Panc1 (cell line): ENCODE measurements at places on chromosomes 5 and 9.
A peak's percentile ranks its signal among the peaks of the same experiment; 100 is the strongest.

GRCh38 chr9:114450833-114451706, 54.2 kb downstream of the WHRN start:
- DNase-seq, result no peak

DNA sequence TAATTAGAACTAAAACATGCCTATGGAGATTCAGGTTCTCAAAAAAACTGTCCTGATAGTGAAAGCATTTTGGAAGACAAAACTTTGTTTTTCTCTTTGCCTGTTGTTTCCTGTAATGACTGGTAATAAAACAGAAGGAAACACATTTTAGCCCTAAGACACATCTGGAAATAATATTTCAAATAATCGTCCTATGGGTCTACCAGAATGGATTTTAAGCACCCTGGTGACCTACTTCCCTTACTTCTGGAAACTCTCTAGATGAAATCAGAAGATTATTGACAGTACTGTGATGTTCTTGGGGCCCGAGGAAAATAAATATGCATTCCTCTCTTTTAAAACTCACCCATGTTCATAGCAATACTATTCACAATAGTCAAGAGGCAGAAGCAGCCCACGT, 110.1 kb upstream of the TLE4 start:
- no peak for DNase-seq

- peak; percentile 47 for DNase-seq
Observed at GRCh38 chr5:178145965-178146820, 7.5 kb downstream of the NHP2 start.

- DNase-seq, result no peak
Observed at GRCh38 chr5:80125962-80126480, 90.9 kb downstream of the THBS4 start.

DNA sequence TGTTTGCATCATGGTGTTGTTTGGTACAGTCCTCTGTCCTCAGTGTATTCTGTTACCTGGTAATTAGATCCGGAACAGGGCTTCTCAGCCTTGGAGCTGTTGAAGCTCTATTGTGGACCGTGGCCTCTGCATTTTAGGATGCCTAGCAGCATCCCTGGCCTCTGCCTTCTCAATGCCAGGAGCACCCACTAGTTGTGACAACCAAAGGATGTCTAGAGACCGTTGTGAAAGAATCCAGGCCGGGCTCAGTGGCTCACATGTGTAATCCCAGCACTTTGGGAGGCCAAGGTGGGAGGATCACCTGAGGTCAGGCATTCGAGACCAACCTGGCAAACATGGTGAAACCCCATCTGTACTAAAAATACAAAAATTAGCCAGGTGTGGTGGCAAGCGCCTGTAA, 159.6 kb downstream of the CACNA1B start:
- DNase-seq, result no peak

DNA sequence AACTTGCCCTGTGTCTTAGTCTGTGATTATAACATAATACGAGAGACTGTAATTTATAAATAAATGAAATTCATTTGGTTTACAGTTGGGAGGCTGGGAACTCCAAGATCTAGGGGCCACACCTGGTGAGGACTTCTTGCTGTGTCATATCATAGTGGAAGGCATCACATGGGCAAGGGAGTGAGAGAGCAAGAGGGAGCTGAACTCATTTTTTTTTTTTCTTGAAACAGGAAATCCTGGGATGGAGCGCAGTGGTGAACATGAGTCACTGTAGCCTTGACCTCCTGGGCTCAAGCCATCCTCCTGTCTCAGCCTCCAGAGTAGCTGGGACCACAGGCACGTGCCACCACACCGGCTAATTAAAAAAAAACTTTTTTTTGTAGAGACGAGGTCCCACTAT, 7.2 kb downstream of the MLANA start:
- no peak for DNase-seq

DNA sequence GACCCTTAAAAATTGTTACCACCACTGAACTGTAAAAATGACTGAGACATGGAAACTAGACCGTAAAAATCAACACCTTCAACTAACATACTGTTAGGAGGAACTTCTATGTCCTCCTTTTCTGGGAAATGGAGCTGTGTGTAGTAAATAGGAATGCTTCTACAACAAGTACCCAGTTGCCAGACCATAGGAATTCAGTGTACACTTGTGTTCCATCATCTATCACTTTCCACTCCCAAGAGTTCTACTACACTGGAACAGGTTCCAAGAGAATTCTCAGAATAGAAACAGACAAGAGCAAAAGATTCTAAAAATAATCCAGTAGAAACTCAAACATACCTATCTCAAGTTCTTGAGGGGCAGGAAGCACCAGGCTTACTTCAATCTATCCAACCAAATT, 23.6 kb downstream of the UBAP2 start:
- no peak for DNase-seq

GRCh38 chr9:110615498-110615897, 36.0 kb upstream of the SVEP1 start:
- no peak for DNase-seq

DNA sequence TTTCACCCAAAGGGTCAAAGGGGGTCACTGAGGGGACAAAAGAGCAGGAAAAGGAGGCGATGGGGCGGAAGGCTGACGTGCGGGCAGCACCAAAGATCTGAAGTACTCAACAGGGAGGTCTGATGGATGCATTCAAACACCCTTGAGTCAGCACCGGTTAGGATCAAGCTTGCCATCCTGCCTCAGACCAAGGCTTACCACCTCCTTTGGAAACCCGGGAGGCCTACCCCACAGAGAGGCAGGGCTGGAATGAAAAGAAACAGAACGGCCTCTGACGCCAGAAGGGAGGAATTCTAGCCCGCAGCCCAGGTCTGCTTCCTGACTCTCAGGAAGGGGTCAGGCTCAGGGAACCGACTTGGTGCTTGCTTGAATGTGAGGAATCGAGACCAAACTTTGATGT, 125.6 kb downstream of the PAPPA start:
- no peak for DNase-seq

GRCh38 chr5:37667846-37668245, 172.0 kb downstream of the GDNF start:
- peak; percentile 41 for DNase-seq

- no peak for DNase-seq
Observed at GRCh38 chr5:154943527-154943926, 2.7 kb downstream of the MRPL22 start.

DNA sequence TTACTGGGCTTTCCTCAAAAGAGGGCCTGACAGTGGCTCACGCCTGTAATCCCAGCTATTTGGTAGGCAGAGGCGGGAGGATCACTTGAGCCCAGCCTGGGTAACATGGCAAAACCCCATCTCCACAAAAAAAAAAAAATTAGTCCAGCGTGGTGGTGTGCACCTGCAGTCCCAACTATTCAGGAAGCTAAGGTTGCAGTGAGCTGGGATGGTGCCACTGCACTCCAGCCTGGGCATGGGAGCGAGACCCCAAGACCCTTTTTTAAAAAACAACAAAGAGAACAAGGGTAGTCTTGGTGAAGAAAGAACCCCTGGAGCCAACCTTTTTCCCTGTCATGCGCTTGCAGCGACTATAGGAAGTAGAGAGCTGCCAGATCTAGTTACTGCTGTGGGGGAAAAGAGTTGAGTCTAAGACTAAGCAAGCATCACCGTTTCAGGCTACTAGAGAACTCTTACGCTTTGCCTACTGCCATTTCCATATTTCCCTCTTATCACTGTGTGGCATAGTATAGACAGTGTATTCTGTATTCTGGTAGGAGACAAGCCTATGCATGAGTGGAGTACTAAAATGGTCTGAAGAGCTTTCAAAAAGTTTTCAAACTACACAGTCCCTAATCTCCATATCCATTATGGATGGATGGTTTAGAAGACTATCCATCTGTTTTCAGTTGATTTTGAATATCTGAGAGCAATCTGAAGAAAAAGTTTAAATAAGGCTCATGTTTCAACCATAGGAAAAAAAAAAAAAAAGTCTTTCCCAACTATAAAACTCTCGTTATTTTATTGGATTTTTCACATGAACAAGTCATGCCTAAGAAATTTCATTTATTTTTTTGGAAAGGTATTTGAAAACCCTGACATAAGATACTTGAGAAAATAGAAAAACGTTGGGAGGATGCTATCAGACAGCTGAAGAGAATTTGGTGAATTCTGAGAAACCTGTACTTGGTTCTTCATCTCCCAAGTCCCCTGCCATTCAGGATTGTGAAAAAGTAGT, 2.6 kb downstream of the C9orf40 start:
- no peak for DNase-seq

GRCh38 chr5:126656401-126657007, 55.8 kb downstream of the PHAX start:
- no peak for DNase-seq

DNA sequence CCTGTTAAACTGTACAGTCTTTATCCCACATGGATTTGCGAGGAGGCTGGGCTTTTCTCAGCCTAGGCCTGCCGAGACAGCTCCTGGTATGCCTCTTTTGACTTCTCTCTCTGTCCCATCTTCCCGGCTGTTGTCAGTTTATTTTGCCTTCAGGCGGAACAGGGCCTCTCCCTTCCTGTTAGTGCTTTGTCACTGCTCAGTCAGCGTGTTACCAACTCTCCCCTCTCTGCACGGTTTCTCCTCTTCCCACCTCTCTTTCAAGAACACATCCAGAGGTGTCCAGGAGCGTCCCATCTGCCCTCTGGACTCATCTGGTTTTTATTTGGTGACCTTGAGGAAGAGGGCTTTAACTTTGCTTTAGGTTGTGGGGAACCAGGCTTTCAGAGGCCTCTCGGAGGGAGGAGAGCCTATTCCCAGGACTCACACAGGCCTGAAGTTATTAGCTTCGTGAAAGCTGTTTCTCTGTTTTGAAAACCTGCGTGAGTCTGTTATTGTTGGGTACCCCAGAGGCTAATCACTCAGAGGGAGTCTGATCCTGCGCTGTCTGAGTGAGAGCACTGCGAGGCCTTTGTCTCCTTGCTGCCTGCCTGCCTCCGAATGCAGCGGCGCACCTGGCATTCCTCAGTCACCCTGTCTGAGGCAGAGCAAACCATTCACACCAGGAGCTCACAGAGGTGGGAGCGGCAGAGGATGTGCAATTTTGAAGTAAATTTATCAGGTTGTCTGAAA, 234.4 kb upstream of the MPDZ start:
- DNase-seq, result no peak

- DNase-seq, result no peak
Observed at GRCh38 chr5:178323961-178324360, 91.4 kb upstream of the PHYKPL start.

- DNase-seq, result no peak
Observed at GRCh38 chr5:74616236-74617146, 24.0 kb downstream of the ENC1 start.

- no peak for DNase-seq
Observed at GRCh38 chr5:160867976-160868375, 16.0 kb upstream of the ATP10B start.

DNA sequence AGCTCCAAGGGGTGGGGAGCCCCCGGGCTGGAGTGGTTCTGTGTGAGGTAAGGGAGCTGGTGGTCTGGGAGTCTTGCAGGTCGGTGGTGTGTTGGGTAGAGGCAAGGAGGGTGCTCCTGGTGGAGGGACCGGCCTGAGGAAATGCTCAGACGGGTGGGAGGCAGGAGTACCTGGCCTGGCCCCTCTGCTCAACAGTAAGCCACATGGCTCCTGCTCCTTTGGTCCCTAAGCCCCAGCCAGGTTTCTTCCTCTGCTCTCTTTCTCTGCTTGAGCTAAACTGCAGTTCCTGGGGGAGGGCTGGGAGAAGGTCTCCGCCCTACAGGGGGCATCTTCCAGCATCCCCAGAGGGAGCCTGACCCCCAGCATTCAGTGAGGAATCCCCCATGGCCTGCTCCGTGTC, 17.2 kb downstream of the TSPAN17 start:
- no peak for DNase-seq

- DNase-seq, result no peak
Observed at GRCh38 chr9:125812403-125812802, 65.2 kb downstream of the PBX3 start.

GRCh38 chr9:125579030-125579932, 127.7 kb downstream of the MAPKAP1 start:
- no peak for DNase-seq

GRCh38 chr5:11878814-11879213, 25.4 kb downstream of the CTNND2 start:
- DNase-seq, result no peak

DNA sequence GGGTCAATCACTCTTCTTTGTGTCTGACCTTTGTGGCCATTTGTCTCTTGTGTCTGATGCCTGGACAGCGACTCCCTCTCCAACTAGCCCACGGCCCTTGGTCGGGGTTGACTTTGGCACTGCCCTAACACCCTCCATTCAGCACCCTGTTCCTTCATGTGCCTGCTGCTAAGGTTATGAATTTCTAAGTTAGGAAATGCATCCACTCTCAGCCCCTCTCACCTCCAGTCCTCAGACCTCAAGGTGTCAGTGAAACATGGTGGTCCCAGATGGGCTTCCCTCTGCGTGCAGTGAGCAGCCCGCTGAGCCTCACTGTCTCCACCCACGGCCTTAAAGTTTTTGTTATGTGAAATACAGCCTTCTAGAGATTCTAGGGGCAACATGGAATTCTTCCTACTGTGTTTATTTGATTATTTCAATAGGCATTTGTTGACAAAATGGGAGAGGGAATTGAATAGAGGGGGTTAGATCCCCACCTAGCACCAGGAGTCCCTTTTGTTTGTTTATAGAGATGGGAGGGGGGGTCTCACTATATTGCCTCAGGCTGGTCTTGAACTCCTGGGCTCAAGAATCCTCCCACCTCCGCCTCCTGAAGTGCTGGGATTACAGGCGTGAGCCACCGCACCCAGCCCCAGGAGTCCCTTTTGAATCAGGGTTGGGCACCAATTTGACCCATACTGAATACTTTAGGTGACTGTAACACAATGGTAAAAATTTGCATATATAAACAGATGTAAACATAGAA, 1.6 kb upstream of the GLIPR2 start:
- no peak for DNase-seq

DNA sequence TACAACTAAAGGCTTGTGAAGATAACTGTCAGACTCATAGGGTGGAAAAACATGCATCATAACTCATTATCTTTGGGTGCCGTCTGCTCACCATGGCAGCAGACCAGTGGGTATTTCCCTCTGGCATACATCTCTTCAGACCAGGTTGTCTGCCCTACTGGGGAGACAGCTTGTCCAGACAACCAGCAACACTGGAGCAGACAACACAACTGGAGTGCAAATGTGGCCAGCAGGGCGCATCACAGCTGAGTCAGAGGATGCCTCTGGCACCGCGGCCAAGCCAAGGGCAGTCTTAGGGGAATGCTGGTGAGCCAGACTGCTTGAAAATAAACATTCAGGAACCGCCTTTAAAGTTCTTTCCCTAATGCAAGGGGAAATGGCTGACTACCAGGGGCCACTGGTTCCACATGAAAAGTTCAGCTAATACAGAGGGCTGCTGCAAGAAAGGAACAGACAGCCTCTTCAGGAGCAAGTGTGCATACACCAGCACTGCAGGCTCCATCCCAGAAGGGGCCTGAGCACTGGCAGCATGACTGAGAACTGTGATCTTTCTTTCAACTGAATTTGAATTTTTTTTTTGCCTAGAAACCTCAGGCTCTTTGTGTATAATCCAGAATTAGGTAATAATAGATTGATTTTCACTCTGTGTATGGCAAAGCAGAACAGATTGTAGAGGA, 77.3 kb downstream of the MAMDC2 start:
- DNase-seq, result no peak

- DNase-seq, result no peak
Observed at GRCh38 chr5:18068826-18069225, 434.6 kb downstream of the TAF11L14 start.
